ENCODE measurements at places on chromosomes 1 and 21.
A peak's percentile ranks its signal among the peaks of the same experiment; 100 is the strongest.

DNA sequence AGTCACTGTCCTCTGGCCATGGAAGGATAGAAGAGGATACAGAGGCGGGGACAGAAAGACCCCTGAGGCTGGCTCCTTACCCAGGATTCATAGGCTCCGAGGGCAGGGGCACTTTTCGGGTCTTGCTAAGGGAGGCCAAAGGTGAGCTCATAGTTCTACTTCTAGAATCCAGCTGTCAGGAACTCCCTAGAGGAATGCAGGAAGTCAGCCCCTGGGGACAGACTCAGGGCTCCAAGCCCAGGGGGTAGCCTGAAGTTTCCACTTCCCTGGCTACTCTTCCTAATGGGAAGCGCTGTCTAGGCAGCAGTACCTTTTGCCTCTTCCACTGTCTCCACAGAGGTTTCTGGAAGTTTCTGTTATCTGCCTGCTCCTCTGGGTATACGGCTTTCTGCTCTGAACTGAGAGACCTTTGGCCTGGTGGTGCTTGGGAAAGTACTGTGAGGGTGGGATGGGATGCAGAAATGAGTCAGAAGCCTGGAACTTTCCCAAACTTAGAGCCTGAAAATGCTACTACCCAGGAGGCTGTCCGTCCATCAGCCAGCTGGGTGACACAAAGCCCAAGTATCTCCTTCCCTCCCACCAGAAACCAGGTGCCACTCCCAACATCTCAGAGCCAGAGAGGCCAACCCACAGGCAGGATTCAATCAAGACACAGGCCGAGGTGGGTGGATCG lies 3.6 kb downstream of the UBXN11 start:
- DNase-seq, result peak; percentile 94
- H3K27me3 ChIP-seq, result no peaks in the 10 kb centered on the region
- H3K4me1 ChIP-seq, result peaks cover 20% of the 10 kb centered on the region
- no peak overlapping the region for H3K4me3 ChIP-seq
- peak overlapping the region; percentile 86 for H3K27ac ChIP-seq
- H3K36me3 ChIP-seq, result no peaks in the 10 kb centered on the region

DNA sequence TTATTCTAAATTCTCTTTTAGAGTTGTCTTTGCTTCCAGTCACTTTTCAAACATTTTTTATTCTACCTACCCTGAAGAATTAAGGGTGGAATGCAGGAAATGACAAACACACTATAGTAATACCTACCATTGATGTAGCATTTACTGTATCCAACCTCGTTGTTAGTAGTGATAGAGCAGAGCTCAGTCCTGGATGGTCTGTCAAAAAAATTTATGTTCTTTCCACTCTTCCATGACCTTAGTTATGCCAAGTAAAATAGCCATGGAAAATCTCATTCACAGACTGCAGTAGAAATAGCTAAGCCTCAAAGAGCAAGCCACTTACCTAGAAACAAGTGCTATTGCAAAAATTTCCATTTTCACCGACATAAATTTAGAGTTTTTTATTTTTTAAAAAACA lies 74.6 kb downstream of the CRB1 start:
- DNase-seq, result no peak
- no peak overlapping the region for H3K4me3 ChIP-seq
- no peaks in the 10 kb centered on the region for H3K36me3 ChIP-seq
- no peaks in the 10 kb centered on the region for H3K4me1 ChIP-seq
- no peak overlapping the region for H3K27ac ChIP-seq

DNA sequence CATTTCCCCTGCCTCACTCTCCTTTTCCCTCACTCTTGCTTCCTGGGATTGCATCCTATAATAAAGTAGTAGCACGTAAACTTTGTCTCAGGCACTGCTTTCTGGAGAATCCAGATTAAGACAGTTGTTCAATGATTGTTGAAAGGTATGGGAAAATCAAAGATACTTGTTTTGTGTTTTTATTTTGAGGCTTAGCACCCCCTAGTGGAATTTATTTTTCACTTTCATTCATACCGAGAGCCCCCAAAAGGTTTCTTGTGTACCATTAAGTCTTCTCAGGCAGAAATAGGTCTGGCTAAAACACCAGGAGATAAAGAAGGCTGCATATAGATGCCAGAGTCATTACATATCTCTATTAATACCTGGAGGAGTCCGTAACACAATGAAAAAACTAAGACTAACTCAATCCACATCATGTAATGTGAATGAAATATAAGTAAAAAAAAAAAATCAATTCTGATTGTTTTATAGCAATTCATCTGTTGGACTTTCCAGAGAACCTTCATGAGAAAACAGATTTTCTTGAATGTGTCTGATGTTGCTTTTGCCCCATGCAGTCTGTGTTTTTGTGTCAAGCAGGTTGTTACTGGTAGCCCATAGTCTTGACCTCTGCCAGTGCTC lies 103.5 kb downstream of the RPE65 start:
- H3K36me3 ChIP-seq, result no peaks in the 10 kb centered on the region
- peak; percentile 27 for DNase-seq
- no peaks in the 10 kb centered on the region for H3K27me3 ChIP-seq
- H3K4me1 ChIP-seq, result no peaks in the 10 kb centered on the region

DNA sequence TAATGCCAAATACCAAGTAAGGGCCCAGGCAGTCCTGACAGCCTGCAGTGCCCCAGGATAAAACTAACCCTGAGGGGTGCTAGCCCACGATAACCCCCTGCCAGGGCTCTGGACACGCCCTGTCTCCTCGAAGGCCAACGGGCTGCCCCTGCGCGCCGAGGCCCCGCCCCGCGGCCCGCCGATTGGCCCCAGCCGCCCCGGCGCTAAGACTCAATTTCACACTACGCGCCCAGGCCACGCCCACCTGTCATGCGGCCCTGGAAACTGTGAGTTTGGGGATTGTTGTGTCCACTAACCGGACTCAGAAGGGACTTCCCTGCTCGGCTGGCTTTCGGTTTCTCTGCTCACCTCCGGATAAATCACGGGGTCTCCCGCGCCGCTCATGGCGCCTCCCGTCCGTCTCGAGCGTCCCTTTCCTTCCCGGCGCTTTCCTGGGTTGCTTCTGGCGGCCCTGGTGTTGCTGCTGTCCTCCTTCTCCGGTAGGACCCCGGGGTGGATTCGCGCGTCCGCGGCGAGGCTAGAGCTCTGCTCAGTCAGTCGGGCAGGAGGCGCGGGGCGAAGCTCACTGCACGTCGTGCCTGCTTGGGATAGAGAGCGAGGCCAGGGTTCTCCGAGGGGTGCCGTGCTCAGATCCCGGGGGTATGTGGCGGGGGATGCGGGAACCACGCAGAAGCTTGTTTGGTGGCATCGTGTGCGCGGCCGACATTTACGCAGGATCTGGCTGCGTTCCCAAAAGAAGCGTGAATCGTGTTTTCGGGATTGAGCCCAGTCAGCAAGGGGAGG lies at the start of gene CR1L:
CR1L (plus strand) TSS at position 282 of the 783 bp plus-strand sequence; CDS start at position 383, 101 bp downstream.
- H3K27me3 ChIP-seq, result no peaks in the 10 kb centered on the region
- H3K4me3 ChIP-seq, result peak within 1 kb of the TSS; percentile 15
- H3K27ac ChIP-seq, result no peak within 1 kb of the TSS
- no peaks in the 10 kb centered on the region for H3K36me3 ChIP-seq
- no peaks in the 10 kb centered on the region for H3K4me1 ChIP-seq
- DNase-seq, result peak; percentile 78

DNA sequence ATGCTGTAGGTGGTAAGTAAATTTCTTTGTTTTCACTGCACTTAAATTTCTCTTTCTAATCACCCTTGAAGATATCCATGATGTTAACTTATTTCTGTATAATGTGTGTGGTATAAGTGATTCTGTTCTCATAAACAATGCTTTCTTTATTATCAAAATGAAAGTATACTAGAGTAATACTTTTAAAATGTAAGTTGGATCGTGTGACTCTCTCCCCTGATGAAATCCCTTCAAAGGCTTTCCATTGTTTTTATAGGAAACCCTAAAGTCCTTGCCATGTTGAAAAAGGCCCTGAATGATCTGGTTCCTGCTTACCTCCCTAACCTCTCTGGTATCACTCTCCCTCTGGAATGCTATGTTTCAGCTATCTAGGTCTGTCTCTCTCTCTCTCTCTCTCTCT lies 191.1 kb upstream of the LHX8 start:
- no peaks in the 10 kb centered on the region for H3K4me1 ChIP-seq
- H3K27me3 ChIP-seq, result no peaks in the 10 kb centered on the region
- no peak for DNase-seq
- no peak overlapping the region for H3K4me3 ChIP-seq
- H3K27ac ChIP-seq, result no peak overlapping the region

- H3K36me3 ChIP-seq, result peaks cover 10% of the 10 kb centered on the region
- H3K4me1 ChIP-seq, result peaks cover 35% of the 10 kb centered on the region
- peak overlapping the region; percentile 99 for H3K27ac ChIP-seq
- DNase-seq, result no peak
- no peak overlapping the region for H3K4me3 ChIP-seq
Measured at GRCh38 chr1:209427277-209427676, 156.2 kb upstream of the CAMK1G start.

DNA sequence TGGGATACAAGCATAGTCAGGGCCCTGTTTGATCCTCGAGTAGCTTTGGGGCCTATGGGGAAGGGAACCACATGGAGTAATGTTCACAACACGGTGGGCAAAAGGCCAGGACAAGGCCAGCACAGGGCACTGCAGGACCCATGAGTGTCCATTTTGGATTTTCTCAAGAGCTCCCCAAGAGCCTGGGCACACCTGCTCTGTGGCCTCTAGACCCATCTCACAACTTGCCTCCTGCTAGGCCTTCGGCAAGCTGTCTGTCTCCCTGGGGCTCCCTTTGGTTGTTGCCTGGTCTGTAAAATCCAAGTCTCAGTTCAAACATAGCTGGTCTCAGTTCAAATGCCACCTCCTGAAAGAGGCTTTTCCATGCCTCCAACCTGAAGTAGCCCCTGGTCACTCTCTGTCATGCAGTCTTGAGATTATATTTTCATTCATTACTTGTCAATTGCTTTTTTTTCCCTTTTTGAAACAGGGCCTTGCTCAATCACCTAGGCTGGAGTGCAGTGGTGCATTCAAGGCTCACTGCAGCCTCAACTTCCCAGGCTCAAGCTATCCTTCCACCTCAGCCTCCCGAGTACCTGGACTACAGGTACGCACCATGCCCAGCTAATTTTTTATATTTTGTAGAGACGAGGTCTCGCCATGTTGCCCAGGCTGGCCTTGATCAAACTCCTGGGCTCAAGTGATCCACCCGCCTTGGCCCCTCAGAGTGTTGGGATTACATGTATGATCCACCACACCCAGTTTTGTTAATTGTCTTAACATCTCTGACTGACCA lies 107.4 kb downstream of the MATN1 start:
- peaks cover 7% of the 10 kb centered on the region for H3K4me1 ChIP-seq
- H3K27me3 ChIP-seq, result no peaks in the 10 kb centered on the region
- no peak overlapping the region for H3K4me3 ChIP-seq
- no peak overlapping the region for H3K27ac ChIP-seq

GRCh38 chr1:154430903-154431302 lies 25.8 kb downstream of the IL6R start:
- peaks cover 14% of the 10 kb centered on the region for H3K4me1 ChIP-seq
- no peak overlapping the region for H3K27ac ChIP-seq
- no peak for DNase-seq
- no peaks in the 10 kb centered on the region for H3K36me3 ChIP-seq
- H3K4me3 ChIP-seq, result no peak overlapping the region

GRCh38 chr1:30678209-30678608 lies 45.2 kb downstream of the MATN1 start:
- H3K36me3 ChIP-seq, result no peaks in the 10 kb centered on the region
- H3K27me3 ChIP-seq, result no peaks in the 10 kb centered on the region
- no peaks in the 10 kb centered on the region for H3K4me1 ChIP-seq
- no peak overlapping the region for H3K4me3 ChIP-seq
- no peak for DNase-seq

DNA sequence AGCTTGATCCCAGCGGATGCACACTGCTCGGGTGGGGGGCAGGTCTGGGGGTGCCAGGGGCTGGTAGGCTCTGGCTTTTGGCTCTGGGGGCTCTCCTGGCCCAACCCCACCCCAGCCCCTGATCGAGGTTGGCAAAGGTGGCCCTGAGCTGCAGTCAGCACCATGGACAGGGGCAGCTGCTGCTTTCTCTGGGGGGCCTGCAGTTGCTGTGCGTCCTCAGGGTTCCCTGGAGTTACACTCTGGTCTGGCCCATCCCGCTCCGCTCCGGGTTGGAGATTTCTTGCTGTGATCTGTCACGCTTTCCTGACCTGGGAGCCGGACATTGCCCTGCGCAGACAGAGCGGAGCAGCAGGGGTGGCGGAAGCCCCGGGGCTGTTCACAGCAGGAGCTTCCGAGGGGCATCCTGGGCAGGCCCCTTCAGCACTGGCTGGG lies 8.0 kb upstream of the PLCH2 start:
- peak overlapping the region; percentile 39 for H3K4me3 ChIP-seq
- no peaks in the 10 kb centered on the region for H3K27me3 ChIP-seq
- no peaks in the 10 kb centered on the region for H3K4me1 ChIP-seq
- DNase-seq, result peak; percentile 30

DNA sequence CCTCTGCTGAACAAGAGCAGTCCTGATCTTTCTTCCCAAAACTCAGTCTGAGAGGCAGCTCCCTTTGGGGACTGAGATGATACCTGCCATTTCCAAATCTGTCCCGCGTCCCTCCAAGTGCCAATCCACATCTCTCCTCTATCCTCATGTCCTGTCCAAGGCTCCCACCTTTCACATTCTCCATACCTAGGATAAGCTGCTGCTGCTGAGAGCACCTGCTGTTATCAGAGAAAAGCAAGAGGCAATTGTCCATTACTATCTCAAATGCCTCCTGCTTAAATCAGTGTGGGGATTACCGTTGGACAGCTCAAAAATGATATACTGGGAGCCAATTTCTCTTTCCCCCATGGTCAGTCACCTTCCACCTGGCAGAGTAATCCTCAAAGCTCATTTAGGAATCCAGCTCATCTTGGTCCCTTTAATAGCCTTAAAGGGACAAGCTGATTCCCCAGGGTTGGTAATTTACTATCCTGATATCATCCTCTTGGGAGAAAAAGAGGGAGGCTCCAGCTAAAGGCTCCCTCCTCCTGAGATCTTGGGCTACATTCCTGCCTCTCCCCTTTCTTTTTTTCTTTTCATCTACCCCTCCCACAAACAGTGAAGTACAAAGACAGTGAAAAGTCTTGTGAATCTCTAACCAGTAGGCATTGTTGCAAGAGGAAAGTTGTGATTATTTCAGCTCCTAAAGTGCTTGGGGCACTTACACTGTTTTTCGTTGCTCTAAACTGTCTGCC lies 278.1 kb upstream of the CAMK1G start:
- no peak overlapping the region for H3K4me3 ChIP-seq
- H3K4me1 ChIP-seq, result no peaks in the 10 kb centered on the region
- no peaks in the 10 kb centered on the region for H3K27me3 ChIP-seq
- no peak for DNase-seq
- H3K27ac ChIP-seq, result no peak overlapping the region

GRCh38 chr1:194658090-194658439 lies 1471.7 kb upstream of the B3GALT2 start:
- no peak overlapping the region for H3K4me3 ChIP-seq
- peak; percentile 28 for DNase-seq

All from trophoblast cell (in vitro differentiated cells and primary cell).